ENCODE measurements at places on chromosomes 7 and 10.
A peak's percentile ranks its signal among the peaks of the same experiment; 100 is the strongest.

DNA sequence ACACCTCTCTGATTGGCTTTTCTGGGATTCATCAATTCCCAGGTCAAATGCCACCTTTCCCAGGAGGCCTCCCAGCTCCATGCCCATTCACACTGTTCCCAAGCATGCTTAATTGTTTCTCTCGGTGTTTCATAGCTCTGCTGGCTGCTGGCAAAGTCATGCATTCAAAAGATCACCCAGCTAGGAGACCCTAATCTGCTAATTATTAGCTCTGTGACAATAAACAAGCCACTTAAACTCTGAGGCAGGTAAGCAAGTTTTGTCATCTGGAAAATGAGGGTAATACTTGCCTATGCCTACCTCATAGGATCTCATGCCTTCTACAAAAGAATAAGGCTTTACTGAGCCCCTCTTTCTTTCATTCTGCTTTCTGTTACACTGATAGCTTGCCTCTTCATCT lies 828 bp upstream of the KEL start:
- no peak for DNase-seq

DNA sequence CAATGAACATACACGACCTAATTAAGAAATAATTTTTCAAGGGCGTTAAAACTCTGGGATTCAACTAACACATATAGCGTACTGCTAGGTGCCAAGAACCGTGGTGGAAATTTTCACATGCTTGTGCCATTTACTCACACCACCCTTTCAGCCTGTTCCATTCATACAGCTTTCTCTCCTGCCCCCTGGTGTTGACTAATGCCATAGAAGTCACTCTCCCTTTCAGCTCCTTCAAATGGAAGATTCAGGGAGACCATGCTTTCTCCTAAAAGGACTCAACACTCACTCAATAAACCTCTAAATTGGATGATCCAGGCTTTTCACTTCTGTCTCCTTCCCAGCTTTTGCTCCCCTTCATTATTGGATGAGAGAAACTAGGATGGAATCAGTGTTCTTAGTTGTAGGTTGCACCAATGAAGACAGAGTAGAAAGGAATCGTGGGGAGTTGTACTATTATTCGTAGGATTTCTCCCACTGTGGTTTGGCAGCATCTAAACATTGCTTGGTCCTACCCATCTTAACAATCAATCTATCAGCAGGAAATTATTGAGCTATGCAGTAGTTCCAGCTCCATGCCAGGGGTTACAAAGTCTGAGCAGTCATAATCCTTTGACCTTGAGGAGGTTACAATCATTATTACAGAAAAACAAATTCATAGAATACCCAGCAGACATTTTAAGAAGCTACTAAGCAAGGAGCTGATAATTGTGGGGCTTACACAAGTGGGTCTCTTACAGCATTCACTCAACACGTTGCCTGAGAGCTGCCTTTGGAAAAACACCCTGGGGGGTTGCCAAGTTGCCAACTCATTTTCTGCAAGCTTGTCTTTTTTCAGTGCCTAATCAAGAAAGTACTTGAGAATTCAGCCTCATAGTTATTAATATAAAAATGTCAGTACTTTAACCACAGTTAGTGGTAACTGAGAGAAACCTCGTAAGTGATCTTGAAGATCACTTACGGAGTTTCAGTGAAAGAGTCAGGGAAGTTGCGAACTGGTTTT lies 2.8 kb upstream of the PPP1R3C start:
- DNase-seq, result peak; percentile 54

DNA sequence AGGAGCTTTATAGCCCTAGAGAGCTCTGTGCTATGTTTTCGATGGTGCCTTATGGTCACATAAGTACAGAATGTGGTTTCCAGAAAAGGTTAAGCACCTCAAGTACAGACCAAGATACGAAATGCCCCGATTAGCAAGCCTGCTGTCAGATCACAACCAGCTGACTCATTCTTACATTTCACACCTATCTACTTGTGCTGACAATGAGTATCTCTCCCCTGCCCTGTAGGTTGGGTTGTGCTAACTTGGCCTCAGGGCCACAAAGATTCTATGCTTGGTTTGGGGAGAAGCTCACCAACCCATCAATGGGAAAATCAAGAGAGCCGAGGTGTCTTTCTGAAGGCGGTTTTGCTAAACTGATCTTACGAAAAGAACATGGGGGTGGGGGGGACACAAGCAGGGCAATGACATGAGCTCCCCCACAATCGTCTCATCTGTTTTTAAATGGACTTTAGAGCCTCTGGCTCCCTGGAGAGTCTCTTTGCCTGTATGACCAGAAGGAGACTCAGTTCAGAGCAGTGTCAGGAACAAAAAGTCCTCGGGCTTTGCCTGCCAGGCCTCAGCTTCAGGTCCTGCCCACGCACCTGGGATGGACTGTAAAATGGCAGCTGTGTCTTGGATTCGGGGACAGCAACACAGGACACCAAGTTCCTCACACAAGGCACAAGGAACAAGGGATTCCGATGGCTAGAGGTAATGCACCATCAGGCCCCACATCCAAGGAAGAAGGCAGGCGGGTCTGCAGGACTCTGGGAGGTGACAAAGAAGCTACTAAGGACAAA lies 55.1 kb downstream of the FAM53B start:
- peak; percentile 59 for DNase-seq

- DNase-seq, result no peak
Measured at GRCh38 chr10:15725603-15726002, 5.9 kb upstream of the ITGA8 start.

- no peak for DNase-seq
Measured at GRCh38 chr7:108247614-108248013, 117.5 kb upstream of the LAMB4 start.

DNA sequence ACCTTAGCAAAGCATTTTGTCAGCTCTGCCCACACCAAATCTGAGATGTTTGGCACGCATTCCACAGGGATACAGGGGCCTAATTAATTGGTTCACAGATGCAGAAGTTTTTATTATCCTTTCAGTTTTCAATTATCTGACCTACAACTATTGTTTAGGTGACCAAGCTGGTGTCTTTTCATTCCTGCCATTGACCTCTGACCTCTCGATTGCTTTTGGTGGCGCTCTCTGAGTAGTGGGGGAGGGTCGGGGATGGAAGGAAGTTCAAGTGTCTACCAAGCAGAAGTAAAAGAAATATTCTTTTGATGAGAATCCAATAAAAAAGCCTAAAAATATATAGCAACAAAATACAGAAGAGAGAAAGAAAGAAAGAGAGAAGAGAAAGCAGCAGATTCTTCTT lies 28.8 kb upstream of the KDM7A start:
- no peak for DNase-seq

GRCh38 chr7:152081088-152081487 lies 55.6 kb downstream of the GALNT11 start:
- DNase-seq, result no peak

- no peak for DNase-seq
Measured at GRCh38 chr7:22662556-22663356, 64.2 kb upstream of the IL6 start.

DNA sequence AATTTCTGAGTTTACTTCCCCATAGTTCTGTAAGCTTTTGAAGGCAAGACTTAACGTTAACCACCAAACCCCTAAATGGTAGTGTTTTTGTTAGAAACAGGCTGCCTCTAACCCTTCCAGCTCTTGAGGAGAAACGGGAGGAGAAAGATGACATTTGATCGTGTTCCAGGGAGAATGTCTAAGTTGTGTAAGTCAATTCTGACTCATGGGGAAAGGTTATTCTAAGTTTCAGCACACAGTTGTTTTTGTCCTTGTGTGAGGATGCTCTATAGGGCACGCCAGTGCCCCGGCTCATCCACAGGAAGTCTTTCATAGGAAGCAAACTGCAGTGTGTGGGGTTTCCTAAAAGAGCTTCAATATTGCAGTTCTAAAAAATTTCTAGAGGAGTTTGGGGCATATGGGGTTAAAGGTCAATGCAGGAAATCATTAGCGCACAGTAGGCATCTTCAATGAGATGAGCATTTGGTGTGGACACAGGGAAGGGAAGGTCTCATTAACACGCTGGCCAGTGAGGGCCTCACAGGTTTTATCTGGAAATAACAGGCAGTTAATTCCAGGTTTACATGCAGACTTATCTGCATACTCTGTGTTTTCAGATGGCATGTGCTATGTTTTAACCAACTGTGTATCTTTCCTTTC lies 638.2 kb upstream of the IGFBP3 start:
- DNase-seq, result no peak

GRCh38 chr10:132078746-132079345 lies 13.1 kb downstream of the JAKMIP3 start:
- no peak for DNase-seq

DNA sequence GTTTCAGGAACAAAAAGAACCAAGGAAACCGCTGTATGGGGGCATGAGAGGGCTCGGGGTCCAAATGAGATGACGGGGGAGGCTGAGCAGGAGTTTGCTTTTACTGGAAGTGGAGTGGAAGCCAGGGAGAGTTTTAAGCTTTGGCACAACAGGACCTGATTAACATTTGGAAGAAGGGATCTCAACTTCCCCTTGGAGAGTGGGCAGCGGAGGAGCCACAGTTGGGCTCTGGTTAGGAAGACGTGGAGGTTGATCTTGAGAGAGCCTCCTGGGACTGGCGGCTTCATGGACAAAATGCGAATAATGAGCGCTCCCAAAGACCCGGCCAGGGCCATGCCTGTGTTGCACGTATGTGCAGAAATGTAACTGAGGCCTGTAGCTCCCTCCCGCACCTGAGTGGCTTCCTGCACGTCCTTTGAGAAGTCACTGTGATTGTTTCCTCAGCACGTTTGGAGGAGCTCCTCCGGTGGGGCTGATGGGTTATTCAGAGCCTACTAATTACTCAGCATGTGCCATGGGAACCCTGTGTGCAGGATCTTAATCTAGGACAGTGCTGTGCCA lies 595.3 kb upstream of the MGMT start:
- no peak for DNase-seq

- DNase-seq, result no peak
Measured at GRCh38 chr7:134707663-134708378, 61.2 kb downstream of the BPGM start.

- no peak for DNase-seq
Measured at GRCh38 chr10:28331841-28332240, 29.0 kb upstream of the MPP7 start.

- DNase-seq, result no peak
Measured at GRCh38 chr7:94049615-94050014, 45.5 kb upstream of the BET1 start.

DNA sequence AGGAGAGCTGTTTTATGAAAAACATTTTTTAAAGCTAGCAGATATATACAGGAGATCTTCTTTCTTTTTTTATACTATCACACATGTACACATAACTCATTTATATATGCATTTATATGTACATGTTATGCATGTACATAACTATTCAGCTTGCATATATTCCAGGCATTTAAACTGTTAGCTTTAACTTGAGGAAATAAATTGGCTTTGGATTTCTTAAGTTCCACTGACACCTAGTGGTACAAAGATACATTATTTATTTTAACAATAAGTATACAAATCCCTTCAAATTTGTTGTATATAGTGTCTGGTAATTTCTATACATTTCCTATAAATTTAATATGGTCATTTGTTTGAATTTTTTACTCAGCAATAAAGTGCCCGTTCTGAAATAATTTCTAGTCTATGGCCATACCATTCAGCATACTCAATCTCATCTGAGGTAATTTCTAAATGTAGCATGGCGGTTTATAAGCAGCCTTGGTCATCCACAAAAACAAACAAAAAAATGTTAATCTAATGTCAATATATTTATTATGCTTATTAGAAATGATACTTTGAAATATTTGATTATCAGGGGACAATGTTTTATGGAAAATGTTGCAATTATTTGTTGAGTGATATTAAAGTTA lies 11.6 kb downstream of the ZDHHC6 start:
- no peak for DNase-seq

GRCh38 chr10:8696746-8697145 lies 642.3 kb downstream of the GATA3 start:
- no peak for DNase-seq

DNA sequence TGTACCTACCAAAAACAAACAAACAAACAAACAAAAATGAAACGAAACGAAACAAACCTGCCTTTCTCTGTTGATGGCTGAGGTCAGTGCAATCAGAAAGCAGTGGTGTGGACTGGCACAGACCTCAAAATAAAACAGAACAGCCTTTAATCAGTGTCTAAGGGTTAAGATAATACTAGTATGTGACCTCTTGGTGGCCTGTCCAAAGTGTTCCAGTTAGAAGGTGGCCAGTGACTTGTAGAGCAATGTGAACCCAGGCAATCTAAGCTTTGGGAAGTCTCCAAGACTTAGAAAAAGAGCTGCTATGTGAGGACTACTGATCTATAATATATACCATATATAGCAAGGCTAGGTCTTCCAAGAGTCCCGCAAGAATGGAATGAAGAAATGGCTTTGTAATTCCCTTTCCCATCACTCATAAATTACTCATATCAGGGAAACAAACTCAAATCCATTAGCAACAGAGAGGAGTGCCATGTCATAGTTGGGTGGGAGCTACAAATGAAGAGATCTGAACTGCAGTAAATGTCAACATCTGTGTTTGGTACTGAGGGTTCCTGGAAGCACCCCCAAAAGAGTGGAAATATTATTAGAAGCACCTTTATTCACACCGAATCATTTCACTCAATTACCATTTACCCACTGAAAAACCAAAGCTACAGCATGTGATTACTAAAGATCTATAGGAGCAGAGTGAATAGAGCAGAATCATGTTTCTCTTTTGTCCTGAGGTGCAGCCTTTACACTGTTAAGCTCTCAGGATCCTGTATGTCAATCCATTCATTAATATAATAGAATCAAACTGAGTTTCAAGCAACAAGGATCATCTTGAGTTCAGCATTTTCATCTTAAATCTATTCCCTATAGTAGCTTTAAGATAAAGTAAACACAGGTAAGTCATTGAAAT lies 28.0 kb downstream of the ABLIM1 start:
- DNase-seq, result no peak

DNA sequence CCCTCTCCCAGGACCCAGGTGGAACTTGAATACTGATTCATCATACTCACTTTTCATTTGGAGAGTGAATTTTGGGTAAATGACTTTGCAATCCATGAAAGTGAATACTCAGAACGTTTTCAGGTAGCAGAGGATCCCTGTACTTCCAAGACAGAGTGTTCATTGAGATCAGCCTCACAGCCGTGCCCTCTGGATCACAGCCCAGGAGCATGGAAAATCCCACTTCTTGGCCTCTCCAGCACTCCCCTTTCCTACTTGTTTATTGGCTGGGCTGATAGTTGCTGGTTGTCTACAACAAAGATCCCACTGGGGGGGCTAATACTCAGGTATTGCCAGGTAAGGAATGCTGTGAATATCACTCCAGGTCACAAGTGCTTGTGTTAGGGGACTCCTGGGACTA lies 5.9 kb downstream of the GCK start:
- DNase-seq, result no peak

All from CD4-positive, alpha-beta T cell treated with Interleukin-17A for 4 hours (primary cell).